ENCODE measurements at places on chromosomes 16 and 17.
A peak's percentile ranks its signal among the peaks of the same experiment; 100 is the strongest.

- DNase-seq, result no peak
These were observed 36.7 kb upstream of the ABR start for GRCh38 chr17:1216217-1217088.

GRCh38 chr17:72361892-72362291, 241.1 kb downstream of the SOX9 start:
- DNase-seq, result no peak

DNA sequence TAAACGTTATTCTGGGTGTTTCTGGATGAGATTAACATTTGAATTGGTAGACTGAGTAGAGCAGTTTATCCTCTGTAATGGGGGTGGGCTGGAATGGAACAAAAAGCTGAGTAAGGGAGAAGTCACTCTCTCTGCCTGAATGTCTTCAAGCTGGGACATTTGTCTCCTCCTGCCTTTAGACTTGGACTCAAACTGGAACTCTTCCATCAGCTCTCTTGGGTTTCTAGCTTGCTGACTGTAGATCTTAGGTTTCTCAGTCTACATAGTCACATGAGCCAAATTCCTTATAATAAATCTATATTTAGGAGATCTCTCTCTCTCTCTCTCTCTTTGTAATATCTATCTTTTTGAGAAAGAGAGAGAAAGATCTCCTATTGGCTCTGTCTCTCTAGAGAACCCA, 553.3 kb upstream of the CDH11 start:
- no peak for DNase-seq

DNA sequence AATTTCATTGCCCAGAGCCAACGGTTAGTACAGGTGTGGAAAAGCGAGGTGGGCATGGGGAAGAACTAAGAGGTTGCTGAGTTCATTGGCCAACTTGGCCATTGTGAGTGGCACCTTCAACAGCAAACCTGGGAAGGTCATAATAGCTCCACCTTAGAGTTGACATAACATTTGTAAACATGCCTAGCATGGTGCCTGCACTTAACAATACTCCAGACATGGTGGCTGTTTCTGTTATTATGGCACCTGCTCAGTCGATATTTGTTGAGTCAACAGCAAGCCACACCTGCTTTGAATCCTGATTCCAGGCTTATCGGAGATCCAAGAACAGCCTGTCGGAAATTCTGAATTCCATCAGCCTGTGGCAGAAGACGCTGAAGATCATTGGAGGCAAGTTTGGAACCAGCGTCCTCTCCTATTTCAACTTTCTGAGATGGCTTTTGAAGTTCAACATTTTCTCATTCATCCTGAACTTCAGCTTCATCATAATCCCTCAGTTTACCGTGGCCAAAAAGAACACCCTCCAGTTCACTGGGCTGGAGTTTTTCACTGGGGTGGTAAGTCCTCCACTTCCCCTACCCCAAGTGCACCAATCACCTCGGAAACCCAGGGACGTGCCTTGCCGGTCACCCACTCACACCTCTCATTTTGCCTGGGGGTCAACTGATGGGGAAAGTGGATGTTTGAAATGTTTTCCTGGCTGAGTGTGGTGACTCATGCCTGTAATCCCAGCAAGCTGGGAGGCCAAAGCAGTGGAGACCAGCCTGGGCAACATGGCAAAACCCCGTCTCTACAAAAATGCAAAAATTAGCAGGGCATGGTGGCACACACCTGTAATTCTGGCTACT, 46.0 kb downstream of the TMC5 start:
- no peak for DNase-seq

DNA sequence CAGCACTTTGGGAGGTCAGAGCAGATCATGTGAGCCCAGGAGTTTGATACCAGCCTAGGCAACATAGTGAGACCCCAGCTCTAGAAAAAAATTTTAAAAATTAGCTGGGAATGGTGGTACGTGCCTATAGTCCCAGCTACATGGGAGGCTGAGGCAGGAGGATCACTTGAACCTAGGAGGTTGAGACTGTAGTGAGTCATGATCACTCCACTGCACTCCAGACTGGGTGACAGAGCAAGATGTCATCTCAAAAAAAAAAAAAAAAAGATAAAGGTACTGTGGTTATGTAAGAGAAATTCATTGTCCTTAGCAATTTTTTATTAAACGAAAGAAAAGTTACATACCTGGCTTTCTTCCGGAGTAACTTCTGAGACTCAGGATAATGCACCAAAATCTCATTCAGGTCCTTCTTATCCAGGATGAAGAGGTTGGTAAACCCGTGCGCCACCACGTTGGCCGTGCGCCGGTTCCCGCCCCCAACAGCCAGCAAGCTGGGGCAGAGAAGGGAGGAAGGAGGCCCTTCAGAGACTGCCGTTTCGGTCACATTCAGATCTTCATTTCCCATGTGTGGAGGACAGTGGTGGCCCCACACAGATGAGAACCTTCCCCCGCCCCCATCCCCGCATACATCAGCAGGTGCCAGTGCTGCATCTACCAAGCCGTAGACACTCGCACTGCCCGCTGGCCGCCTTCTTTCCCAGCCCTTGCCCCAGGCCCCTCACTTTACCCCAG, 73.7 kb downstream of the CNGB1 start:
- DNase-seq, result no peak

DNA sequence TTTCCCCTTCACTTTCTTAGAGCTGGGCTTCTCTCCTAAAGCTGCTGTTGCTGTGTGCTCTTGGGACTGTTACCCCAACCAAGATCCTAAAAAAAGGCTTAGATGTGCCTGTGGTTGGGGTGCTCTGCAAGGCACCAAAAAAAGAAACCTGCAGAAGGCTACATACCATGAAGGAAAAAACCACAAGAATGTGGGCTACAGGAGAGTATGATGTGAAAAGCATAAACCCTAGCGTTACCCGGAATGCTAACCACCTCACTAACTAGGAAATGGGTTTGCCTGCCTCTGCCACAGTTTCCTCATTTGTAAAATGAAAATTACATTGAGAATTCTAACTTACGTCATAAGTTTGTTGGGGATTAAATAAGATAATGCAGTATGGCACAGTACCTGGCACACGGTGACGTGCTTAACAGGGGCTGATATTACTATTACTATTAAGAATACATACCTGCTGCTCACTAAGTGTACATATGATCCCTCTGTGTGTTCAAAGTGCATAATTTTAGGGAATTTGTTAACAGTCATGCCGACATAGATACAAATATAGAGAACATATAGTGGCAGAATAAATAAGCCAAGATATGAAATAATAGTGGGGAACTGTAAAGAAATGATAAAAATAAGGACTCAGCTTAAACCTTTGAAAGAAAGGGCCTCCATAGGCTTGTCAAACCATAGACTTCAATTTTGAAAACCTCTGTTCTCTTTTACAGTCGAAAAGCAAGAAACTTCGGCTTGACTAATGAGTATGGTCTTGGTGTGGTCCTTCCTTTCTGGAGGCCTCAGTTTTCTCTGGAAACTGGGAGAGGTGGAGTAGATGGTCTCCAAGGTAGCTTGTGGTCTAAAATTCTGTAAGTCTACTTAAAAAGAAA, 177.8 kb upstream of the TBX2 start:
- peak; percentile 46 for DNase-seq

GRCh38 chr17:49596613-49597244, 21.1 kb downstream of the NXPH3 start:
- DNase-seq, result no peak

GRCh38 chr16:72838586-72838910, 209.4 kb downstream of the ZFHX3 start:
- DNase-seq, result no peak

- DNase-seq, result no peak
These were observed 42.7 kb upstream of the SMPD3 start for GRCh38 chr16:68490829-68491575.

DNA sequence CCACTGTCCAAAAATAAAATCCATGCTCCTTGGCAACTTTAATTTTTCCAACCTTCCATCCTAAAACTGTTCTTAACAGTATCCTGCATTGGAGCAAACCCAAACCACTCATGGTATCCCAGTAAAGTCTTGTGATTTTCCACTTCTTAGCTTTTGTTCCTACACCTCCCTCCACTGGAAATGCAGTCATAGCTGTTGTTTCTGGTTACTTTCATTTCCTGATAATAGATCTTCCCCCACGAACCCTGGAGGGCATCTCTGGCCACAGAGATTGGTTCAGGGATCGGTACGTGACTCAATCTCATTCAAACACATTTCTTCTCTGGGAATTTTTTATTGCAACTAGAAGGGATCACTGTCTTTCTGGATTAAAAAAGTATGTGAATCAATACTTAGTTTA, 276.0 kb downstream of the GRIN2A start:
- DNase-seq, result no peak

DNA sequence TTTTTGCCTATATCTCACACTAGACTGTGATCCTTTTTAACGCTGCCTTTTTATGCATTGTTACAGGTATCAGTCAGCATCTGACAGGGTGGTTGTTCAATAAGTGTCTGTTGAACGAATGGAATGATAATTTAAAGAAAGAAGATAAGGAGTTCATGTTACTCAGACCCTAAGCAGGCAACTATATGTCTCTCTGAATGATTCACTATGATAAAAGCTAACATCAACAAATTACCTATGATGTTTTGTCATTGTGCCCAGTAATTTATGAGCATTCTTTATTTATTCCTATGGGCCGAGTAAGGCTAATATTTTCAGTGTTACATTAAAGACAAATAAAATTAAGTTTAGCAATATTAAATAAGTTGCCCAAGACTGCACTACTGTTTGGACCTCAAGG, 435.0 kb upstream of the KIF2B start:
- DNase-seq, result no peak

DNA sequence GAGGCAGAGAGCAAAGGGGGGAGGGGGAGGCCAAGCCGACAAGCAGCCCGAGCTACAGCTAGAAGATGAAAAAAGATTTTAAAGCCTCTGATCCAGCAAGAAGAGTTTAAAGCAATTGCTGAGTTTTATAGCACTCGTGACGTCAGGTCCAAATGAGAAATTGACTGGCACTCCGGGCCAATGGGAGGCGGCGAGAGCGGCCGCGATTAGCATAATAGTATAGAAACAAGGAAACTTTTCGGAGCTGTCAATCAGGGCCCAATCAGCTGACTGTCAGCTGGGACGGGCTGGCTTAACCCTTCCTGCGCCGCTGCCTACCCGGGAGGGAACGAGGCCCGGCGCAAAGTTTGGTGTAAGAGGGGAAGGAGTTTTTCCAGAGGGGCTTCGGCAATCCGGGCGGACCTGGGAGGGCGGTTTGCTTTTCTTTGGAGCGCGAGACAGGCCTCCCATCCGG, at the start of gene MAF:
TSS of gene MAF (minus strand) at position 100 of the 454 bp plus-strand sequence. CDS start 835 bp downstream, outside the sequence.
- DNase-seq, result peak; percentile 94

- no peak for DNase-seq
These were observed 14.6 kb upstream of the PITPNA start for GRCh38 chr17:1577182-1577581.

GRCh38 chr16:88015806-88016140, 64.5 kb downstream of the BANP start:
- DNase-seq, result no peak
